ENCODE measurements at places on chromosomes 7 and 10. TPM values are rescaled to one million over a fixed set of nuclear protein-coding genes. Genes with fewer than 3 reads are reported as not detected.

DNA sequence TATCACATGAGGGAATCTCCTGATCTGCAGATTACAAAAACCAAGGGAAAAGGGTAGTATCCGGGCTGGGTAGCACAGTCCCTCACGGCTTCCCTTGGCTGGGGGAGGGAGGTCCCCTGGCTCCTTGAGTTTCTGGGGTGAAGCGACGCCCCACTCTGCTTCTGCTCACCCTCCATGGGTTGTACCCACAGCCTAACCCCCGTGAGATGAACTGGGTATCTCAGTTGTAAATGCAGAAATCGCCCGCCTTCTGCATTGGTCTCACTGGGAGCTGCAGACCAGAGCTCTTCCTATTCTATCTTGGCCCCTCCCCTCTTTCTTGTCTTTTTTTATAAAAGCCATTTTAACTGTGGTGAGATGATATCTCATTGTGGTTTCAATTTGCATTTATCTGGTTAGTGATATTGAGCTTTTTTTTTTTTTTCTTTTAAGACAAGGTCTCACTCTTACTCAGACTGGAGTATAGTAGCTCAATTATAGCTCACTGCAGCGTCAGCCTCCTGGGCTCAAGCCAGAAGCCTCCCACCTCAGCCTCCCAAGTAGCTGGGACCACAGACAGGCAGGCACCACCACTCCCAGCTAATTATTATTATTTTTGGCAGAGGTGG is 87.8 kb downstream of the ABCC2 start:
- no peak overlapping the region for H3K27ac ChIP-seq
- no peak for DNase-seq
- H3K36me3 ChIP-seq: no peaks in the 10 kb centered on the region
- no peaks in the 10 kb centered on the region for H3K4me1 ChIP-seq
- H3K4me3 ChIP-seq: no peak overlapping the region

DNA sequence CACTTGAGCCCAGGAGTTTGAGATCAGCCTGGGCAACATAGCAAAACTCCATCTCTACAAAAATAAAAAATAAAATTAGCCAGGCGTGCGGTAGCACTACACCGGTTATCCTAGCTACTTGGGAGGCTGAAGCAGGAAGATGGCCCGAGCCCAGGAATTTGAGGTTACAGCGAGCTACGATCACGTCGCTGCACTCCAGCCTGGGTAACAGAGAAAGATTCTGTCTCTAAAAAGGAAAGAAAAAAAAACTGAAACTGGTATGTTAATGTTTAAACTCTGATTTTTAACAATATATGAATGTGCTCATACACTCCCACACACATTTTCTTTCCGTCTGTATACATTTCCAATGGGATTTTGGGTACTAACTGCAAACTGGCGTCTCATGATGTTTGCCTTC is 140.6 kb upstream of the KMT2E start:
- H3K36me3 ChIP-seq: no peaks in the 10 kb centered on the region
- no peak for DNase-seq
- no peak overlapping the region for H3K27ac ChIP-seq
- H3K4me1 ChIP-seq: no peaks in the 10 kb centered on the region
- no peaks in the 10 kb centered on the region for H3K27me3 ChIP-seq

DNA sequence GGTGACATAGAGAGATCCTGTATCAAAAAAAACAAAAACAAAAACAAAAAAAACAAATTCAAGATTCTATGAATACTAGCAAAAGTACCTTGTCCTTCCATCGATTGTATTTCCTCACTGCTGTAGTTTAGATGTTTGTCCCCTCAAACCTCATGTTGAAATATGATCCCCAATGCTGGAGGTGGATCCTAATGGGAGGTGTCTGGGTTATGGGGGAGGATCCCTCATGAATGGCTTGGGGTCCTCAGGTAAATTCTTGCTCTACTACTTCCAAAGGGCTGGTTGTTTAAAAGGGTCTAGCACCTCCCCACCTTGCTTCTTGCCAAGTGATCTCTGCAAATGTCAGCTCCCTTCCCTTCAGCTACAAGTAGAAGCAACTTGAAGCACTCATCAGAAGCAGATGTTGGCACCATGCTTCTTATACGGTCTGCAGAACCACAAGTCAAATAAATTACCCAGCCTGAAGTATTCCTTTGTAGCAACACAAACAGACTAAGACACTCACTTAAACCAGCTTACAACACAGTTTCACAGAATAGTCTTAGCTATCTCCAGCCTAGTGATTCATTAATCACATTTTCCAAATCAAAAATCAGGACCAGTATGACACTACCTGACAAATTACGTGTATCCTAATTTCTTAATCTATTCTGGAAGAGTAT is 20.7 kb downstream of the ABI1 start:
- H3K27me3 ChIP-seq: no peaks in the 10 kb centered on the region
- H3K4me3 ChIP-seq: no peak overlapping the region
- DNase-seq: no peak
- H3K4me1 ChIP-seq: no peaks in the 10 kb centered on the region
- no peak overlapping the region for H3K27ac ChIP-seq
- H3K36me3 ChIP-seq: no peaks in the 10 kb centered on the region

GRCh38 chr10:49089557-49090188 is 25.6 kb downstream of the VSTM4 start:
- no peaks in the 10 kb centered on the region for H3K36me3 ChIP-seq
- no peak overlapping the region for H3K4me3 ChIP-seq
- peaks cover 13% of the 10 kb centered on the region for H3K4me1 ChIP-seq
- H3K27ac ChIP-seq: peak overlapping the region; percentile 64

DNA sequence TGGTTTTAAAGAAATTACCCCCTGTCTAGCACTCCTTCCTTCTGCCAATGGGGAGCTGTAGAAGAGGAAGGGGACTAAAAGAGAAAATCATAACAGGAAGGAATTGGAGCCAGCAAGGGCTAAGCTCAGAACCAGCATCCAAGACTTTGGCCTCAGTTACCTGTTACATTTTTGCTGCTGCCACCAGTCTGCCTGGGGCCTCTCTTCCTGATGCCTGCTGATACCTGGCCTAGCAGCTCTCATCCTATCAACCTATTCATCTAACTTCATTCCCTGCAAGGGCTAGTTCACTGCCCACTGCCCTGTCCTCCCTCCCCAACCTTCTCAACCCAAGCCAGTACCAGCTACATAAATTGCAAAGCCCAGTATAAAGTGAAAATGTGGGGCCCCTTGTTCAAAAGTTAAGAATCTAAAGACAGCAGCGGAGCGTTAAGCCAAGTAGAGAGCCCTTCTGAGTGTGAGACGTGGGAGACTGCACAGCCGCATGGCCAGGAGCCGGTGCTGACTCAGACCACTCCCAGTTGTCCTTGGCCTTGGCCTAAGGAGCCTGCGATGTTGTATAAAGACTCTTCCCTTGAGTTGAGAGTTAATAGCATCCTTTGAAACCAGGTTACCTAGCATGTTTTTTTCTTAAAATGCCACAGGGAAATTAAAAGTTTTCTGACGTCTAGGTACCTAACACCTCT is 13.2 kb upstream of the AOC1 start:
- H3K4me3 ChIP-seq: no peak overlapping the region
- H3K4me1 ChIP-seq: no peaks in the 10 kb centered on the region
- no peaks in the 10 kb centered on the region for H3K36me3 ChIP-seq
- H3K27ac ChIP-seq: no peak overlapping the region

DNA sequence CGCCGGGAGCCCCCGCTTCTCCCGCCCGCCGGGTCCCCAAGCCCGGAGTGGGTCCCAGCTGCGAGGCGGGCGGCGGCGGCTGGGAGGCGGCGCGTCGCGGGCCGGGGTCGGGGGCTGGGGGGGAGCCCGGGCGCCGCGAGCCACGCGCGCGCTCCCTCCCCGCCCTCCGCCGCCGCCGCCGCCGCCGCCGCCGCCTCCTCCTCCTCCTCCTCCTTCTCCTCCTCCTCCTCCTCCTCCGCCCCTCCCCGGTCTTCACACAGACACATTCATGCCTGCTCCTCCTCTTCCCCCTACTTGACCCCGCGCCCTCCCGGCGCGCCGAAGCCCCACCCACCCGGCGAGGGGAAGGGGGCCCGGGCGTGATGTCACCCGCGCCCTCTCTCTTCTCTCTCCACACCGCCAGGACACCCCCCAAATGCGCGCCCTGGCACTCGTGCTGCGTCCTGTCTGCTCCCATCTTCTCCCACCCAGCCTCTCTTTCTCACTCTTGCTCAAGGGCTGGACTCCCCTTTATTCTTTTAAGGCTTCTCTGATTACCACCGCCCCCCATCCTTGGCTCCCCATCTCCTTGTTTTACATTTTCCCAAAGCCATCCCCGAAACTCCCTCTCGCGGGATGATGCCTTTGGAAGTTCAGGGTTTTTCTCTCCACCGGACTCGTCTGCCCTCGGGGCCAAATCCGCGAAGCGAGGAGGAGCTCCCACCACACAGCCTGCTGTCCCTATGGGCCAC is 967 bp upstream of the GLI3 start:
- DNase-seq: peak; percentile 84
- peak overlapping the region; percentile 77 for H3K4me3 ChIP-seq

DNA sequence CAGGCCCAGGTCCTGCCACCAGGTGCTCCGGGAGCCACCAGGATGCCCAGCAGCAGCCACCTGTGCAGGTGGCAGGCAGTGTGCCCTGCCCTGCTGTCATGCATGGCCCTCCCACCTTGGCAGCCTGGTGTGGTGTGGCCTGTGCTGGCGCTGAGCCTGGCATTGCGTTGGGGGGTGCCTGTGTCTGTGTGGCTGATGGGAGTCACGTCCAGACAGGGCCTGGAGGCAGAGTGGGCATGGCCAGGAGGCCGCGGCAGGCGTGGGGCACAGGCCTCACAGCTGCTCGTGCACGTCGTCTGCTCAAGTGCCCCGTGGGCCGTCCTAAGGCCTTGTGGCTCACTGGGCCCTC is 8.7 kb downstream of the TTYH3 start:
- peaks cover 48% of the 10 kb centered on the region for H3K4me1 ChIP-seq
- DNase-seq: no peak
- peak overlapping the region; percentile 72 for H3K27ac ChIP-seq
- H3K4me3 ChIP-seq: peak overlapping the region; percentile 56
- no peaks in the 10 kb centered on the region for H3K27me3 ChIP-seq

GRCh38 chr10:50232261-50232639 is 19.1 kb downstream of the ASAH2 start:
- no peak overlapping the region for H3K4me3 ChIP-seq
- DNase-seq: no peak
- no peaks in the 10 kb centered on the region for H3K27me3 ChIP-seq

DNA sequence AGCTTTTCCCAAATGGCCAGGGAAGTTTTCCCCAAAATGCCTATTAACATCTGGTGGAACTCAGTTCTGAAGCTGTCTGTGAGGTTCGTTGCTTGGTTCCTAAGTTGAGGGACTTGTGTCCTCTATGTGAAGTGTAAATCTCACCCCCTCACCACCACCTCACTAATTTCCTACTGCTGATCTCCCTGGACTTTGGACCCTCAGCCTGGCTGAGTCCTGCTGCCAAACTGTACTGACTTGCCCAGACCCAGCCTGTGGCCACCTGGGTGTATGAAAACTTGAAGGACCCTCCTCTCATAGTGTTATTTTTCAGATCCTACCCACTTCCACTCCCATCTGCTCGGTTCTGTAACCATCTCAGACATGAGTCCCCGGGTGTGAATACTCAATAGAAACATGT is 94.9 kb downstream of the MET start:
- H3K27me3 ChIP-seq: no peaks in the 10 kb centered on the region
- H3K27ac ChIP-seq: no peak overlapping the region
- H3K4me1 ChIP-seq: no peaks in the 10 kb centered on the region
- DNase-seq: no peak
- H3K4me3 ChIP-seq: no peak overlapping the region

The DIP2C gene
- 14.7 TPM for total RNA-seq

The OR6V1 gene
- not detected for total RNA-seq

The CTTNBP2 gene
- 3.0 TPM for total RNA-seq

The PRSS58 gene
- not detected for total RNA-seq

The CDC14C gene
- not detected for total RNA-seq
